ENCODE measurements at places on chromosomes 16 and 17. TPM values are rescaled to one million over a fixed set of nuclear protein-coding genes. Genes with fewer than 3 reads are reported as not detected.

Gene ACSM3
- 76.3 TPM for total RNA-seq

Gene ZNF771
- 6.6 TPM for total RNA-seq

GRCh38 chr16:19186408-19186807, 18.4 kb downstream of the SYT17 start:
- no peaks in the 10 kb centered on the region for H3K27me3 ChIP-seq
- no peak overlapping the region for H3K4me3 ChIP-seq
- DNase-seq = no peak
- no peaks in the 10 kb centered on the region for H3K4me1 ChIP-seq
- no peaks in the 10 kb centered on the region for H3K36me3 ChIP-seq

GRCh38 chr16:86831366-86831765, 253.0 kb downstream of the FOXL1 start:
- H3K27ac ChIP-seq = no peak overlapping the region
- H3K4me1 ChIP-seq = no peaks in the 10 kb centered on the region
- no peak overlapping the region for H3K4me3 ChIP-seq
- no peaks in the 10 kb centered on the region for H3K27me3 ChIP-seq
- H3K36me3 ChIP-seq = no peaks in the 10 kb centered on the region

GRCh38 chr16:20485408-20485807, 34.1 kb downstream of the ACSM2A start:
- no peaks in the 10 kb centered on the region for H3K4me1 ChIP-seq
- no peaks in the 10 kb centered on the region for H3K36me3 ChIP-seq
- H3K27ac ChIP-seq = no peak overlapping the region

GRCh38 chr16:86733546-86734254, 155.4 kb downstream of the FOXL1 start:
- H3K4me3 ChIP-seq = no peak overlapping the region
- no peaks in the 10 kb centered on the region for H3K27me3 ChIP-seq
- no peak for DNase-seq

Gene TAC4
- total RNA-seq = not detected

DNA sequence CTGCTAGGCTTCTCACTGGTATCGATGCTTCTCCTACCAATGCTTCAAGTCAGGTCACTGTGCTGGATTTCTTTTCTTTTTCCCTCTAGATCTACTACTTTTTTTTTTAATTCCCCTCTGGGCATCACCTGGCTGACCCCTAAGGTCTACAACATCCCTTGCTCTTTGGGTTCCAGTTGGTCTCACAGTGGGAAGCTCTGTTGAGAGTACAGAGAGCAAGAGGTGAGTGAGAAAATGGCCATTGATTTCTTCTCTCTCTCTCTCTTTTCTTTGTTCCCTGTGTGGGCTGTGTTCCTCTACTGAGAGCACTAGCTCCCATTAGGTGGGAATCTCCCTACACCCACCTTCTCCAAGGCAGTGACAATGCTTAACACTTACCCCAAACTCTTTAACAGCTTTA, 413.4 kb downstream of the KCNJ2 start:
- no peaks in the 10 kb centered on the region for H3K36me3 ChIP-seq
- H3K4me3 ChIP-seq = no peak overlapping the region
- no peak overlapping the region for H3K27ac ChIP-seq
- no peaks in the 10 kb centered on the region for H3K4me1 ChIP-seq
- no peak for DNase-seq
- H3K27me3 ChIP-seq = no peaks in the 10 kb centered on the region

Data from B cell (primary cell).